ENCODE measurements at places on chromosomes 7 and 10.
A peak's percentile ranks its signal among the peaks of the same experiment; 100 is the strongest.

DNA sequence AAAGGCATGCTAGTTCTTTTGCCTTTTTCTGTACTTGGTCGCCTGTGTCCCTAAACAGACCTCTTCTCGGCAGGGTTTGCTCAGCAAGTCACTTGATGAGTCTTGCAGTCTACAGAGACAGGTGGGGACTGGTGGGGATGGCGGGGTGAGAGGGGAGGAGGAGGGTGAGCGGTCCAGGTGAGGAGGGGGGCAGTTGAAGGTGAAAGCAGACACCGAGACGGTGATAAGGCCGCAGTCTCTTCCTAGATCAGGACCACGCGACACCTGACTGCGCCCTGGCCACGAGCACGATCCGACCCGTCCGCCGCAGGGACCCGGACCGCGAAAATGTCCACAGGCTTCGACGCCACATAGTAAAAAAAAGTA is 566 bp downstream of the ASNS start:
- no peak for DNase-seq

DNA sequence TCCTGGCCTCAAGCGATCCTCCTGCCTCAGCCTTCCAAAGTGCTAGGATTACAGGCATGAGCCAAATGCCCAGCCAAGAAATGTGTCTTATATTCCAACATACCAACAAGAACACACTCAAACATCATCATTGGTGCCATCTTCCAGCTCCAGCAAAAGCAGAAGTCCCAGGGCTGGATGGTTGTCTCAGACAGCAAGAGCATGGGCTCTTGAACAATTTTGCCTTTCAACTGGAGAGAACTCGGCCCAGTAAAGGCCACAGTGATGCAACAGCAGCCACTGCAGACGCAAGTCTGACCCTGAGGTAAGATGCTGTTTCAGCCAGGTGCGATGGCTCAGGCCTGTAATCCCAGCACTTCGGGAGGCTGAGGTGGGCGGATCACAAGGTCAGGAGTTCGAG is 52.8 kb upstream of the NFE2L3 start:
- no peak for DNase-seq

- no peak for DNase-seq
Measured at GRCh38 chr7:12162415-12163113, 48.5 kb upstream of the TMEM106B start.

DNA sequence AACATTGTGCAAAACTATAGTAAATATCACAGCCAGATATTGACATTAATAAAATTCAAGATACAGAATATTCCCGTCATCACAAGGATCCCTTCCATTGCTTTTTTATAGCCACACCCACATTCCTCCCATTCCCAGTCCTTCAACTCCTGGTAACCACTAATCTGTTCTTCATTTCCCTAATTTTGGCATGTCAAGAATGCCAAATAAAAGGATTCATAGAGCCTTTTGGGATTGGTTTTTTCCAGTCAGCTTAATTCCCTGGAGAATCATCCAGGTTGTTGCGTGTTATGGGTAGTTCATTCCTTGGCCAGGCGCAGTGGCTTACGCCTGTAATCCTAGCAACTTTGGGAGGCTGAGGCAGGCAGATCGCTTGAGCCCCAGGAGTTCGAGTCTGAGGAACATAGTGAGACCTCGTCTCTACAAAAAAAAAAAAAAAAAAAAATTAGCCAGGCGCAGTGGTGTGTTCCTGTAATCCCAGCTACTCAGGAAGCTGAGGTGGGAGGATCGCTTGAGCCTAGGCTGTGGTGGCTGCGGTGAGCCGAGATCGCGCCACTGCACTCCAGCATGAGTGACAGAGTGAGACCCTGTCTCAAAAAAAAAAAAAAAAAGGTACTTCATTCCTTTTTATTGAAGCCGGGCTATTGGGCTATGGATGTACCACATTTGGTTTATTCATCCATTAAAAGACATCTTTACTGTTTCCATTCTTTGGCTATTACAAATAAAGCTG is 2.7 kb downstream of the OGDH start:
- no peak for DNase-seq

- no peak for DNase-seq
Measured at GRCh38 chr10:57593983-57594573, 673.6 kb downstream of the IPMK start.

GRCh38 chr7:44557485-44557884 is 16.2 kb downstream of the DDX56 start:
- no peak for DNase-seq

GRCh38 chr7:45000093-45001032 is at the start of gene CCM2:
Gene CCM2 (plus strand): TSS chr7:45000201. CDS start chr7:45000334, 133 bp downstream.
- DNase-seq, result no peak

DNA sequence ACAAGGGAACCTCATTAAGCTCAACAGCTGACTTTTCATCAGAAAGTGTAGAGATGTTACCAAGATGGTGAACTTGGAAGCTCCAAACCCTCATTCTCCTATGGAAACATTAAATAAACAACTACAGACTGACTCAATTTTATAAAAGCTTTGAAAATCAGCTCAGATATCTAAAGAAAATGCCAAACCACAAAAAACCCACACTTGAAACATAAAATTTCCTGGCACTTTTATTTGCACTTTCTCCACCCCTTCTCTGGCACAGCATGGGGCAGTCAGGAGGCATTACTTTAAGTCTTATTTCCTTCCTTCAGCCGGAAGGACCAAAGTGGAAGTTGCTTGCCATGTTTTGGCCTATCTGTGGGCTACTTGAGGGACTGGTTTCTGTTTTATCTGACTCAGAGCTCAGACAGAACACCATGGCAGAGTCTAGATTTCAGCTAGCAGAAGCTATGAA is 114.7 kb downstream of the ODAD2 start:
- no peak for DNase-seq

DNA sequence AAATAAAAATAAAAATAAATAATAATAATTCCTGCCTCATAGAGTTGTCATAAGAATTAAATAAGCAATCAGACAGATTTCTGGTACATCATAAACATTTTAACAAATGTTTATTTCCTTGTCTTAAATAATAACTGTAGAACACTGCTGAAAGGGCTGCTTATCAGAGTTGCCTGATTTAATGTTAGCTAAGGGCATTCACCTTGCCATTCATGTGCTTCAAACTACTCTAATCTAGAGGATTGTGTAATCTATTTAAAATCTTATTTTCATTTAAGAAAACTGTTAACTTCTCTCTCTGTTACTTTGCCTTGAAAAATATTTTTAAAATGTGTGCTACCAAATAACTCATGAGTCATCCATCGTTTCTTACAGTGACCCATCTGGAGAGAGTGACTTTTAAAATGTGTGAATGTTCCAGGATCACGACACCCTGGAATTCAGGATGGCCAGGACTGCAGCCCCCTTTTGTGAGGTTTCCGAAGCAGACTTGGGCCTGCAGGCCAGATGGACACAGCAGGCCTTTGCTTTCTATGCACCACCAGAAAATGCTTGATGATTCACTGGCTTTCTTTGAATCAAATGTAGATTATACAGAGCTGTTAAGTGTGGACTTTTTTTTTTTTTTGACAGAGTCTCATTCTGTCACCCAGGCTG is 109.1 kb upstream of the TNS3 start:
- DNase-seq, result no peak

DNA sequence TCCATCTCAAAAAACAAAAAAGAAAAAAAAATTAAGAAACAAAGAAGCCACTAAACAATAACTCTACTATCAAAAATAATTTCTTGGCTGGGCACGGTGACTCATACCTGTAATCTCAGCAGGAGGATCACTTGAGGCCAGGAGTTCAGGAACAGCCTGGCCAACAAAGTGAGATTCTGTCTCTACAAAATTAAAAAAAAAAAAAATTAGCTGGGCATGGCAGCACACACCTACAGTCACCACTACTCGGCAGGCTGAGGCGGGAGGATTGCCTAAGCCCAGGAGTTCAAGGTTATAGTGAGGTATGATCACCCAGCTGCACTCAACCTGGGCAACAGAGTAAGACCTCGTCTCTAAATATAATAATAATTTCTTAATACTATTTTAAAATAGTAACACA is 69.0 kb downstream of the PARD3 start:
- no peak for DNase-seq

GRCh38 chr10:80199828-80200227 is 5.5 kb downstream of the ANXA11 start:
- DNase-seq, result peak; percentile 25

DNA sequence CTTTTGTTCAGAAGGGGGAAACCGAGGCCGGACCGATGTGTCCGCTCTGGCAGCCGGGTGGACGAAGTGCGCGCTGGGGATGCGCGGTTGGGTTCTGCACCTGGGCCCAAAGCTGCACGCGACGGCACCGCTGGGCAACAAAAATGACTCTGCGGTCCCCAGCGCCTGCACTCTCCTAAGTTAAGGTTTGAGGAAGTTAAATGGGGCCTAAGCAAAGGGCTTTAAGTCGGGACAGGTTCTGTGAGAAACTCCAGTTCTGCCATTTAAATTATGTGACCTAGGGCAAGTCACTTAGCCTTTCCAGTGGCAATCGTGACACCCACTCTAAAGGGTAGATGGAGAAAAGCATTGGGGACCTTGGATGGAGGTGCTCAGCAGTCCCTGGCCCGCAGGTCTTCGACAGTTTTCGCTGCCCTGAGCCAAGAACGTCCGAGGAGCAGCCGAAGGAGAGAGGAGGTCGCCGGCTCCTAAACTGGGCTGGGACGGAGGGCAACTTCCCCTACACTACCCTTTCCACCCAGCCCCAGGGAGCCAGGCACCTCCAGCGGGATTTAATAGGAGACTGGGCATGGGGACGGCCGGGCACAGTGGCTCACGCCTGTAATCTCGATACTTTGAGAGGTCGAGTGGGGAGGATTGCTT is 534 bp upstream of the ACBD5 start:
- peak; percentile 39 for DNase-seq

- no peak for DNase-seq
Measured at GRCh38 chr7:70408477-70408876, 723.5 kb upstream of the GALNT17 start.

Data from bone marrow (tissue), 2 donors.